ENCODE measurements at places on chromosomes 6 and 20.

DNA sequence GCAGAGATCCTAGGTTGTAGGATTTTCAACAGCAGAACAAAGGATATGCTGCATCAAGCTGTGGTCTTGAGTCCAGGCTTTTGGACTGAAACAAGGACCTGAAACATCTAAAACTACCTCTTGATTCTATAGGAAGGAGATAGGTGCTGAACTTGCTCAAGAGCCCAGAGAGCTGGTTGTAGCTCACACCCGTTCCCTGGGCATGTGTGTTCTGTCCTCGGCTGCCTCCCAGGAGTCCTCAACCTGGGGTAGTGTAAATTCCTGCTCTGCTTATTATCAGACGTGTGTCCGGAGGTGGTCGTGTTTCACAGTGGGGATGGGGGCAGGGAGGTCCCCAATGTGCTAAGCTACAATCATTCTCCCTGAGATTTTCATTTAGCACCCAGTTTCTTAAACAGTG, 4.8 kb downstream of the NOP56 start:
- DNase-seq, result no peak

- no peak for DNase-seq
Measured at GRCh38 chr6:9862603-9863167, 552.2 kb downstream of the TFAP2A start.

DNA sequence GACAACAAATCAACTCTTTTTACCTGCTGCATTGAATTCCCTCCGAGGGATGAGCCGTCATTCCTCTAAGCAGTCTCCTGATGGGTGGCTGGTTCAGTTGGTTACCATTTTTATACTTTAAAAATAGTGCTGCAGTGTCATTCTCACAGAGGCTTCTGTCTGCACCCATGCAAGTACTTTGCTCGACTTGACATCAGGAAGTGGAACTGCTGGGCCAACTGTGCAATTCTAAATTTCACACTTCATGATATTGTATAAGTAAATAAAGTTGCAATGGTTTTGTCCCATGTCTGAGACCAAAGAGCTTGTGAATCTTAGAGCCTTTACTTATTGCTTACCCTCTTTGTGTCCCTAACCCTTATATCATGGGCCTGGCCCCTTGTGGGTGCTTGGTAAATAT, 2.5 kb downstream of the BTN3A1 start:
- no peak for DNase-seq

DNA sequence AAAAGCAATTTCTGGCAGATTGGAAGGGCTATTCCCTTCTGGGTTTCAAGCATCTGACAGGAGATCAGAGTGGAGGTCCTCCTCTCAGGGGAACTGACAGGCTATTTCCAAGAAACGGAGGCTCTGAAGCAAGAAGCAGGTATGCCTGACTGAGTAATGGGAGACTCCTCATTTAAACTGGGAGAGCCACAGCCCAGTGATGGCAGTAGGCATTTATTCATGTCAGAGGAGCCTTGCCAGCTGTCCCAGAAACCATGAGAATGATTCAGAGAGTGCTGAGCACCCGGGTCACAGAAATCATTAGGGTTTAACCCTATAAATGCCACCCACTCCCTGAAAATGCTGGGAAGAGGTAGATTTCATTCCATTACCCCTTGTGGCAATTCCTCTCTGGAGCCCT, 247.5 kb upstream of the RNF217 start:
- DNase-seq, result no peak

DNA sequence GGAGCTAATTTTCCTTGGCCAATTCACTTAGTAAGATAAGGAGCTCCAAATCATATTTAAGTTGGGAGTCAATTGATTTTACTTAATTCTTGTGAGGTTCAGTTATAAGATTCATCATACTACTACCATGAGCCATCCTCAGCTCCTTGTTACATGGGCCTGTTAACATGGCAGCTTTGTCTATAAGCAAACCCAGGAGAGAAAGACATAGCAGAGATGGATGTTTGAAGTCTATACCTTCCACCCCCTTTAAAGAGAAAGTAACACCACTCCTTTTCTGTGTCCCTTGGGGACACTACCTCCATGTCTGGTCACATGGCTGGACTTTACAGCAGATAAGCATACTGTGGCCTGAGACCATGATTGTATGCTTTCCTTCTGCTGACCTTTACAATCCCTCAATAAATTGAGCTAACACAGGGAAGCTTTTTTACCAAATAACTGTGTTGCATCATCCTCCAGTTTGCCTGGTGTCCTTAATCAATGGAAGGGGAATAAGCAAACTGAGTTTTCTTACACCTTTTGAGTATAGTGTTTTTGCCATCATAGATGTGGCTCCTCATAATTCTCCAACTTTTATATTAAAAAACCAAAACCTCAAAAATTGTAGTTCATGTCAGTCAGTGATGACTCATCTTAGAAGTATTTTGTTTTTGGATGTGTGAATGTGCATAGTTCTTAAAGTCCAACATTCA, 9.8 kb upstream of the ZNFX1 start:
- DNase-seq, result no peak

- no peak for DNase-seq
Measured at GRCh38 chr20:33516882-33517281, 27.0 kb downstream of the CBFA2T2 start.

DNA sequence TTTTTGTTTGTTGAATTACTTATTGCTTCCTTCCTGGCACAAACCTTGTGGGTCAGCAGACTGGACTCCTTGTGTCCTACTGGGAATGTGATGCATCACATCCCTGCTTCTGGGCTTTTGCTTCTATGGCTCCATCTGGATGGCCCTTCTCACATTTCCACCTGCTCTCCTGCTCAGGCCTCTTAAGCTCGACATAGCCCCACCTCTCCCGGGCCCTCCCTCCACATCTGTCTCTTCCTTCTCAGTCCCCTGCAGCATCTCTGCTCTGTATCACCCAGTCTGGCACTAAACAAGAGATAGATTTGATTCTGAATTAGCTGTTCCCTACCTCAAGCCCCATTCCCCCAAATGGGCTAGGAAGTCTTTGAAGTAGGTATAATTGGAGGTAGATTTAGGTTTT, 356.8 kb downstream of the DHX35 start:
- DNase-seq, result no peak

DNA sequence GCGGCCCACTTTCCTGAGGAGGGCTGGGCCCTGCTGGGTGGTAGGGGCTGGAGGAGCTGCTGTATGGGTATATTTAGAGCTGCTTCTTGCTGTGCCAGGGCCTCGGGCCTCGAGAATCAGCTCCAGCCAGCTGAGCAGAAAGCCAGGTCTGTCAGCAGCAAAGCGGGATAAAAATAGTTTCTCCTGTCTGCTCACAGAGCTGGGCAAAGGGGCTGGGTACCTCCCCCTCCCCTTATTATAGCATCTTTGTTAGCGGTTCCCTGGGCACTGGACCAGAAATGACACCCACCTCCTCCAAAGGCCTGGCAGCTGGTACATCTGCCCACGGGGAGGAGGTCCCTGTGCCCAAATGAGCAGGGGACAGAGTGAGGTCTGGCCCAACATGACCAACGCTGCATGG, 6.0 kb downstream of the SCRT2 start:
- no peak for DNase-seq

DNA sequence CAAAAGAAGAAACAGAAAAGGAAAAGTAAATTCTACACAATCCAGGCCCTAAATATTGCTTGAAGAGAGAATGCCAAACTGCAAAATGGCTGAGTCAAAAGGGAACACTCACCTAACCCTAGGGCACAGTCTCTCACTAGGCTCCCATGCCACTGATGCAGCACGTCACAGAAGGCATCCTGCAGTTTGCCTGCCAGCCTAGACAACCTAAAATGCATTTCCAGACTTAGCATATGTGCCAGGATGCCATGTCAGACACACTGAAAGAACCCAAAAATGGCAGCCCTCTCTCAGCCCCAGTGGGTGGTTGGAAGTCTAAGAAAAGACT, 10.6 kb upstream of the SIRPD start:
- no peak for DNase-seq

DNA sequence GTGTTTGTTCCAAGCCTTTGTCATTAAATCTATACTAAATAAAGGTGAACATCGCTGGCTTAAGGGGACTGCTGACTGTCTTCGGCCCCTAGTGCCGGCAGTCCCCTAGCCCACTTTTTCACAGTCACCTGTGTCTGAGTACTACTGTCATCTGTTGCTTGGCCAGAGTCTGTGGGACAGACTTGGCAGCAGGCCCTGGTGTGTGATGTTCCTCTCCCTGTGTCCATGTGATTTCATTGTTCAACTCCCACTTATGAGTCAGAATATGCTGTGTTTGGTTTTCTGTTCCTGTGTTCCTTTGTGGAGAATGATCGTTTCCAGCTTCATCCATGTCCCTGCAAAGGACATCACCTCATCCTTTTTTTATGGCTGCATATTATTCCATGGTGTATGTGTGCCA, 133.4 kb downstream of the HAO1 start:
- no peak for DNase-seq
